ENCODE measurements at places on chromosomes 7 and 10.

GRCh38 chr10:116185199-116185867, 87.7 kb downstream of the GFRA1 start:
- DNase-seq: no peak

DNA sequence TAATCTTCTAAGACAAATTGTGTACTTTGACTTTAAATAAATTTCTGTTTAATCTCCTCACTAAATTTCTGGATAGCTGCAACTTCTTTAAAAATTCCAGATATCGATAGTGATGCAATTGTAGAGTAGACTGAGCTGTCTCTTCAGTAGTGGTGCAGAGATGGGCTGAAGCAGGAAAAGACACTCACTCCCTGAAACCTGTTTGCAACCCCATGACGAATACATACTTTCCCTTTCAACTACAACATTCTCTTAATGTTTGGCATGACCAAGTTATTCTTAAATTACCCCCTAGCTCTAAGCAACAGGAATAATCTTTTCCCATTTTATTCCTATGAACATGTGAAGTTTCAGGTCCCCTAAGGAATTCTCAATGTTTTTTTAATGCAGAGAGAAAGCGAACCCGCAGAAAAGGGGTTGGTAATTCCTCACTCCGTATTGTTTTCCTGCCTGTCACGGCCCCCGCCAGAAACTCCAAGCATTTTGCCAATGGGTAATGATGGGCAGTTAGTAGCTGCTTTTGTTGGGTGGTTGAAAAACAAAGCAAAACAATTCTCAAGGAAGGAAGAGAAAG, 1.3 kb downstream of the THSD7A start:
- DNase-seq: no peak

DNA sequence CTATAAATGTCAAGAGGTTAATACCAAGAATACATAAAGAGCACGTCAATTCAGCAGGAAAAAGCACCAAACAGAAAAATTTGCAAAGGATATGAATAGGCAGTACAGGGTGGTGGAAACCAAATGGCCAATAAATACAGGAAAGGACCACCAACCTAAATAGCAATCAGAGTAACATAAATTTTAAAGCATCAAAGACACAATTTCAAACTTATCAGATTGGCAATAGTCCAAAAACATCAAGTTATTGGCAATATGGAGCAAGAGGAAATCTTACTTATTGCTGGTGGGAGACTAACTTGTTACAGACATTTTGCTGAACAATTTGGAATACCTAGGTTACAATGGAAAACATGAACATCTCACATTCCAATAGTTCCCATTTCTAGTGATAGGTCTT, 24.1 kb downstream of the SYPL1 start:
- no peak for DNase-seq

- DNase-seq: no peak
Observed at GRCh38 chr7:55026086-55026790, 7.4 kb downstream of the EGFR start.

- no peak for DNase-seq
Observed at GRCh38 chr10:99834410-99834809, 52.0 kb downstream of the ABCC2 start.

GRCh38 chr10:103617602-103618385, 124.3 kb downstream of the NEURL1 start:
- DNase-seq: no peak

- DNase-seq: no peak
Observed at GRCh38 chr7:84877943-84878570, 308.8 kb downstream of the SEMA3D start.

GRCh38 chr10:50622706-50623662, 772 bp downstream of the SGMS1 start:
- DNase-seq: peak; percentile 55

DNA sequence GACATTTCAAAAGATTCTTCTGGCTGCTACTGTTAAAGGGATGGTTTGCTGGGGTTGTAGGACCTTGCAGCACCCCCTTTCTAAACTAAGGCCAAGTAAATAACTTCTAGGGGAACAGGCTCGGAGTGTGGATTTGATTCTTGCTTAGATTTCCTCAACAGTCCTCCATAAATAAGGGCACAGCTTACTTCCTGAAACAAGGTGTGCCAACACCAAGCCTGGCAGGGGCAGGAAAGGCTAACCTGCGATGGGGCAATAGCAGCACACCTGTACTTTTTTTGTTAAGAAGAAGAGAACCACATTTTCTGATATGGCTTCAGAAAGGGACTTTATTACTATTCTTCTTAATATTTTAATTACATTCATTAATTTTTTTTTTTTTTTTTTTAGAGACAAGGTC, 121.9 kb downstream of the RNF216 start:
- no peak for DNase-seq

GRCh38 chr7:29975561-29975960, 14.0 kb downstream of the SCRN1 start:
- no peak for DNase-seq

DNA sequence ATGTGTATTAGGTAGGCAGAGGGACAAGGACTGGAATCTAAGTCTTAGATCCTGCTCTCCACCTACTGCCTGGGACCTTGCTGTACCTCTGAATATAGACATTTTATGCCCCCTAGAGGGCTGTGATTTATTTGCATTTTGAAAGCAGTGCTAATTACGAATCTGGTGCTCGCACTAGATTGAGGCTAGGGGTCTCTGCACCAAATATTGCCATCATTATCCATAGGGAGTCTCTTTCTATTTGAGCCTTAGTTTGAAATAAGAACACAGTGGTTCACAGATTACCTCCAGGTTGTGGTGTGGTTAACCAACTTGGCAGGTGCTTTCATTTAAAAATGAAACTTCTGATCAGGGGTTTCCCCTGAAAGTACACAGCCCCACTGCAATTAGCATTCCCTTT, 41.8 kb downstream of the CNNM1 start:
- DNase-seq: peak; percentile 46

DNA sequence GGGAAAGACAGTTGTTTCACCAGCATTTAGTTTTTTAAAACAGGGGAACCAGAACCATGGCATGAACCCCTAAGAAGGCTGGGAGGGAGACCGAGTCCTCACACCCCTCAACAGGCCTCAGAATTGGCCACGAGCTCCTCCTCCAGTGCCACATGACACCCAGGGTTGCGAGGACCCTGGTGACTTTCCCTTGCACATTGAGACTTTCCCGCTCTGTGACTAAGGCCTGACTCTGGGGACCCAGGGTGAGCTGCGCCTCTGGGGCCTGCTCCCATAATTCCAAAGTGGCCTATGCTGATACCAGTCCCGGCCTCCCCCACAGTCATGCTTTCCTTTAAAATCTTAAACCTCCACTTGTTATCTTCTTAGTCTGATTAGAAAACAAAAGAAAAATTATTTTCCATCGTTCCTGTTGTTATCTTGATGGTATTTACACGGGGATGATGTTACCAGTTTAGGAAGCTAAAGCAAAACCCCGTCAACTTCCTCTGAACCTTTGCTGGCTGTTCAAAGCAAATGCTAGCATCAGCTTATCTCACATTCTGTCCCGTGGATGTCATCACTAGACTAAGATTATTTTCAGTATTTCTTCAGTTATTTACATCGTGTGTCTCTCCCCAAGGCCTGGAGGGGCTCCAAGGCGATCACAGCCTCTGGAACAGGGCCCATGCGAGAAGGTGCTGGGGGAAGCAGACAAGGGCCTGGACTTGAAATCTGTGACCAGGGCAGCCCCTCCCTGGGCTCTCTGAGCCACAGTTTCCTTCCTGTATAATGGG, 42.1 kb downstream of the FAM53B start:
- no peak for DNase-seq

DNA sequence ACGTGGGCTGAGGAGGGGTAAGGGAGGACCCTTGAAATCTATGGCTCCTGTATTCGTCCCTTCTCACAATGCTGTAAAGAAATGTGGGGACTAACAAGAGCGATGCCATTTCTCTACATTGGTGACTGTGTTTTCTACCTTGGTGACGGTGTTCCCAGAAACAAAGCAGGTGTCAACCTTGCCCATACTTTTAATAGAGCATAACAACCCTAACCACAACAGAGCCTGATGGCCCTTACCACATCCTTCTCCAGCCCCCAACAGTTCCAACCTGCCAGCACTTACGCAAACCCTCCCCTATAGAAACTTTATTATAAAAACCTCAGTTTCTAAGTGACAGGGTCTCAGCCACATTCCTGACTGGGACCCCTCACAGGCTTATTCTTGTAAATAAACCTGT, 28.2 kb upstream of the ADCYAP1R1 start:
- no peak for DNase-seq

DNA sequence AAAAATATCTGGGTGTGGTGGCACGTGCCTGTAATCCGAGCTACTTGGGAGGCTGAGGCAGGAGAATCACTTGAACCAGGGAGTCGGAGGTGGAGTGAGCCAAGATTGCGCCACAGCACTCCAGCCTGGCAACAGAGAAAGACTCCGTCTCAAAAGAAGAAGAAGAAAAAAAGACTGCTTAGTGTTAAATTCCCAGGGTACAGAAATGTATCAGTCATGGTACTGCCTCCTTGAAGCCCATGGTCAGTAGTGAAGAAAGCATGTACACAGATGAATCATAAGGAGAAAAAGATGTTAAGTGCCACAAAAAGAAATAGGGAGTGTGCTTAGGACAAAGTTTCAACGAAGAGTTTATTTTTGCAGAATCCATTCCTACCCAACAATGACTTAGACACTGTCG, 62.5 kb upstream of the KMT2E start:
- DNase-seq: no peak

DNA sequence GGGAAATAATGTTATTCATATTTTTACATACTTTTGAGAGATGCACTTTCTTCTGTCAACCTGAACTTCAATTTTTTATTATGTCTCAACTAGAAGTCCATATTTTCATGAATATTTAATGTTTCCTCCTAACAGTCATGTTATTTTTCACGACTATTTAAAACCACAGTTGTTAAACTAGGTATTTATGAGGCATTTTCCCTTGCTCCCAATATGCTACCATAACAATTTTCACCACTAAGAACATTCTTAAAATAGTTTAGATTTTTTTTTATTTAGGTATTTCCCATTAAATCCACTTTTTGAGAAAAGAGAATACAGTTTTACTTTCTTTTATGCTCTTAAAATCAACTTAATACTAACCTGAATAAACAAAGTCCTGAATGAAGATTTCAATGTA, 89.4 kb downstream of the JAZF1 start:
- DNase-seq: no peak

GRCh38 chr10:72802763-72803505, 90.6 kb upstream of the OIT3 start:
- peak; percentile 17 for DNase-seq

GRCh38 chr7:35038354-35038753, 1.1 kb upstream of the DPY19L1 start:
- no peak for DNase-seq

- no peak for DNase-seq
Observed at GRCh38 chr7:25965405-25966123, 186.4 kb upstream of the NFE2L3 start.

DNA sequence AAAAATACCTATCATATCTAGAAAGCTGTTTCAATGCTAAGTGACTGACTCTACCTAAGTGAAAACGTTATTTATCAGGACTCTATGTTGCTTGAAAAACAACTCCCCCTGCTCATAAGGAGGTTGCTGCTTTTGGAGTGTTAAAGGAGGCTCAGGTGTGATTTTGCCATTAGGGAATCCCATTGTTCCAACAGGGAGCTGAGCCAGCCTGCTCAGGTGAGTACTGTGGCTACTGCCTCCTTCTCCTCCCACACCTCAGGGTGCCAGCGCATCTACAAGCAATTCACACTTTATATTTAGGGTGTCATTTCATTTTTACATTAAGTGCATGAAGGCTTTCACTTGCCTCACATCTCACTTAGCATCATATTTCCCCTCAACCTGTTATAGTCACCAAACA, 84.7 kb downstream of the SEM1 start:
- DNase-seq: no peak

DNA sequence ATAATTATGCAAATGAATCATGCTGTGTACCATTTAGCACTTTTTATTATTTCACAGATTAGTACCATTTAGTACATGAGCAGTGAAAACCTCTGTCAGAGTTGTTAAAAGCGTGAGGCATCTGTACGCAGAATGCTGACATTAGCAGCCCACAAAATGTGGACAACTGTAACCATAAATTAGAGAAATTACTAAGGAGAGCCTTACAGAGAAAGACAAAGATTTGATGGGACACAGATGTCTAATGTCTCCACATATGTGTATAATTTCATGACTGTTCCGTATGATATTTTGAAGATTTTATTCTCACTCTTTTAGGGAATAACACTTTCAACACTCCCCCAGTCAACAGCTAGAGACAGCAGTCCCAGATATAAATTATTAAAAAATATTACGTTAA, 414.0 kb upstream of the ANKRD30A start:
- no peak for DNase-seq

Data from GM10248 (cell line).